ENCODE measurements at places on chromosomes 2 and 18.

DNA sequence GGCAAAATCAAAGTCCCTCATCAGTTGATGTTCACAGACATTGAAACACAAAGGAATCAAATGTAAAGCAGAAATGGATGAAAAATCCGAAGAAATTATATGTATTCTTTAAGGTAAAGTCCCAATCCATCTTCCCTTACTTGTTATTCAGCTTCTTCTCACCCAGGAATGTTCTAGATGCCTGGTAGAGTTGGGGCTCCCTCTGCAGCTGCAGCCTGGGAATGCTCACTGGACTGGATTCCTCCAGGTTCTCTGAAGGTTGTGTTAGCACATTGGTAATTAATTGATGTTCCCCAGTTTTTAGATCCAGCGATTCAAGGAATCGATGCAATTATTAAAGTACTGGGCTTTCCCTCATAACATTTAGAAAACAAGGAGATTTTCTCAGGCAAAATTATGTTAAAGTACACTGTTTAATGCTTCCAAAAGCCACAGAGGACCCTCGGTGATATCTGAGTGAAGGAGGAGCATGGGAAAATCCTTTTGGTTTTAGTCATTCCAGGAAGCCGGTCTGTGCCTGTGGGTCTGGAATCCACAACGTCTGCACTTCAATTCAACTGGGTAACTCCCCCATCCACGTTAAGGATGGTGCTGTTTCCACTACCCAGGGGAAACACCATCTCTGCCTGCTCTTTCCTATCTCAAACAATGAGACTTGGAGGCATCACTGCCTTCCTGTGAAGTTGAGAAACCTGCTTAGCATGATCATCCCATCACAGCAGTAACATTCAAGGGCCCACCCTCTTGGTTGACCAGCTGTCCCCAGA lies 22.0 kb downstream of the NTSR2 start:
- no peak overlapping the region for H3K4me3 ChIP-seq
- H3K36me3 ChIP-seq: no peaks in the 10 kb centered on the region
- H3K4me1 ChIP-seq: peaks cover 3% of the 10 kb centered on the region
- H3K27ac ChIP-seq: no peak overlapping the region
- no peaks in the 10 kb centered on the region for H3K27me3 ChIP-seq

- H3K36me3 ChIP-seq: no peaks in the 10 kb centered on the region
- no peak for DNase-seq
- H3K27me3 ChIP-seq: no peaks in the 10 kb centered on the region
- H3K4me3 ChIP-seq: peak overlapping the region; percentile 91
Measured at GRCh38 chr2:158457826-158458616, 1.3 kb downstream of the PKP4 start.

- no peaks in the 10 kb centered on the region for H3K4me1 ChIP-seq
- no peaks in the 10 kb centered on the region for H3K27me3 ChIP-seq
- H3K27ac ChIP-seq: no peak overlapping the region
- no peak for DNase-seq
Measured at GRCh38 chr2:1766425-1766824, 22.1 kb upstream of the PXDN start.

DNA sequence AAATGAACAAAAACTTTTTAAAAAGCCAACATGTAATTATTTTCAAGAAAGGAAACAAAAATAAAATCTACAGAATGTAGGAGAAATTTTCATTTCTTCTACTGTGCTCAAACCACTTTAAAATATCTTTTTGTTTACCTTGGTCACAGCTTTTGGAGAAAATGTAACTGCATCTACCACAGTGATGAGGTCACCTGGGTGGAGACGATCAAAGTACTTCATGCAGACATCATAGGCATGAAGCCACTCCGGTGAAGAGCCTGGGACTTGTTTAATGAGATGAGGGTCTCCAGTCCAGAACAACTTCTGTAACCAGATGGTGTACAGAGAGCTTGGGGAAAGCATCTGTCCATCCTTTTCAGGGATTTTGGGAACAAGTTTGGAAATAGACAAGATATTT lies 285.8 kb downstream of the NBAS start:
- no peak for DNase-seq
- H3K27ac ChIP-seq: no peak overlapping the region
- H3K36me3 ChIP-seq: no peaks in the 10 kb centered on the region
- no peak overlapping the region for H3K4me3 ChIP-seq

DNA sequence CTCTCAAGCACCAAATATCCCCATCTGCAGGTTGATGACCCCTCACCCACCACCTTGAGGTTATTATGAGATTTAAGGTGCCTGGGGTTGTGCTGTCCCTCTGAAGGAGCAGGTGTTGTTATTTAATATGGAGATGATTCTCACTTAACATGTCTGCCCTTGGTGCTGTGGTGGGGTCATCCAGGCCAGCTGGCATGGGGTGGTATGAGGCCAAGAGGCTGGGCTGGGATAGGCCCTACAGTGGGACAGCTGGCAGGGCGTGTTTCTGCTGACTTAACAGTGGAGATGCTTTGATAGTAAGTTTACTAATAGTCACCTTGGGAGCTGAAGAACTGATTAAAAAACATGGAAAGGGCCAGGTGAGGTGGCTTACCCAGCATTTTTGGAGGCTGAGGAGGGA lies 22.4 kb downstream of the SERPINB12 start:
- no peaks in the 10 kb centered on the region for H3K27me3 ChIP-seq
- no peak overlapping the region for H3K27ac ChIP-seq
- DNase-seq: no peak

- no peak for DNase-seq
- H3K4me1 ChIP-seq: peaks cover 3% of the 10 kb centered on the region
- no peaks in the 10 kb centered on the region for H3K27me3 ChIP-seq
- no peaks in the 10 kb centered on the region for H3K36me3 ChIP-seq
- peak overlapping the region; percentile 89 for H3K27ac ChIP-seq
Measured at GRCh38 chr2:163734881-163735684, 725 bp downstream of the FIGN start.

DNA sequence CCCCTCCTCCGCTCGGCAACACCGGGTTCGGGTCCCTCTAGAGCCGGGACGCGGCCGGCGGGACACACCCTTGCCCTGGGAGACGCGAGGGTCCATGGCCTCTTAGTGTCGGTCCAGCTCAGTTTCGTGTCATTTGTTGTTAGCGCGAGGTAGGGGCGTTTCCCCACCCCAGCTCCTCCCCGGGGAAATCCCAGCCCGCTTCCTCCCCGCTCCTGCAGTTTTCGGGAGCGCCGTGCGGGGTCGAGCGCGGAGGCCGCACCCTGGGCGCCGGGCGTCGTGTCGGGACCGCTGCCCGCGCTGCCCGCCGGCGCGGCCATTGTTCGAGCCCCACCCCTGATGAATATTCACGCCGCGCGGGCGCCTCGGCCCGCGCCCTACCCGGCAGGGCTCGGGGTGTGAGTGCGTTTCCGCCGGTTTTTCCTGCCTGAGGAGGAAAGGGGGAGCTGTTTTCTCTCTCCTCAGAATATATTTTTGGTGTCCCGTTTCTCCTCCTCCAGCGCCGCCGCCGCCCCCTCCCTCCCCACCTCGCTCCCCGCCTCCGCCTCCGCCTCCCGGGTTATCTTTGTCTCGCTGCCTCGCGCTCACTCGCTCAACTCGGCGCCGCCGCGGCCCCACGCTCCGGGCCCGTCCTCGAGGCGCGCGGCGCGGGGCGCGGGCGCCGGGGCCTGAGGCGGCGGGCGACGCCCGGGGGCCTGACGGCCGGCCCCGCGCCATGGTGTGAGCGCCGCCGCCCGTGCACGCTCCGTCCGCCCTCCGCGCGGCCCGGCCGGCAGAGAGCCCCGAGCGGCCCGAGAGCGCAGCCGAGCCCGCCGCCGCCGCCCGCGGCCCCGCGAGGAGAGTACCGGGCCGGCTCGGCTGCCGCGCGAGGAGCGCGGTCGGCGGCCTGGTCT lies at the start of gene MAP4K4:
MAP4K4 (plus strand) TSS at position 584 of the 890 bp plus-strand sequence. CDS start 374 bp downstream, outside the sequence.
- peak within 1 kb of the TSS; percentile 73 for H3K4me3 ChIP-seq
- peak; percentile 77 for DNase-seq
- no peaks in the 10 kb centered on the region for H3K36me3 ChIP-seq
- H3K27ac ChIP-seq: peak within 1 kb of the TSS; percentile 87

DNA sequence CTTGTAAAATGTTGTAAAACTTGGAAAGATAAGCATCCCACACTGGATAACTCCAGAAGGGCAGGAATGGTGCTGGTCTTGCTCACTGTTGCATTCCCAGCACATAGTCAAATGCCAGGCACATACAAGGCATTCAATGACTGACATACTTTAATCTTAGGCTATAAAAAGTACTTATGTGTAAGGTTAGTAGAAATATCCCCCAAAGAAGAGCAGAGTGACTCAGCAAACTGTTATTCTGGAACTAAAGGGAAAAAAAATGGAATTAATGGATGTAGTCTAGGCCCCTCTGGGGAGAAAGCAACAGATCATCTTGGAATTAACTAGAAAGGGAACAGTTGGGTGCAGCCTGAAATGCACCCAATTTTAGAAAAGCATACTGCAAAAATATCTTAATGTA lies 9.0 kb downstream of the ZBTB14 start:
- DNase-seq: no peak
- peaks cover 5% of the 10 kb centered on the region for H3K4me1 ChIP-seq
- no peak overlapping the region for H3K4me3 ChIP-seq
- H3K27ac ChIP-seq: no peak overlapping the region
- no peaks in the 10 kb centered on the region for H3K27me3 ChIP-seq

DNA sequence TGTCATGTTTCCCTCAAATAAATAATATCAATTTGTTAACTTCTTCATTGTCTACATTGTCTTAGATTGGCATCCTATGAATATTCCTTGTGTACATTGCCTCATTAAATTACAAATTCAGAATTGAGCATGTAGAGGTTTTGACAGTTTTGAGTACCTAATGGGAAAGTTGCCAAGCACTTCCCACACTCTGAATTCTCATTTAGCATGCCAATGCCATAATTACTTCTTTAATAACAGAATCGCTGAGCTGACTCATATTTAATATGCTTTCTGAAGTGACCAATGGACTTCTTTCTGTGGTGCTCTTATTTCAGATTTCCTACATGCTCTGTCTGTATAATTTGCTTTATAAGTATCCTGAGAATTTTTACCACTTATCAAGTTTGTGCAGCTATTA lies 114.4 kb upstream of the NOL4 start:
- H3K4me1 ChIP-seq: no peaks in the 10 kb centered on the region
- H3K36me3 ChIP-seq: no peaks in the 10 kb centered on the region
- H3K4me3 ChIP-seq: no peak overlapping the region
- no peak for DNase-seq

GRCh38 chr2:209872675-209873074 lies 101.0 kb downstream of the UNC80 start:
- DNase-seq: no peak
- H3K36me3 ChIP-seq: no peaks in the 10 kb centered on the region
- no peaks in the 10 kb centered on the region for H3K27me3 ChIP-seq
- H3K4me1 ChIP-seq: no peaks in the 10 kb centered on the region
- H3K27ac ChIP-seq: no peak overlapping the region
- no peak overlapping the region for H3K4me3 ChIP-seq

DNA sequence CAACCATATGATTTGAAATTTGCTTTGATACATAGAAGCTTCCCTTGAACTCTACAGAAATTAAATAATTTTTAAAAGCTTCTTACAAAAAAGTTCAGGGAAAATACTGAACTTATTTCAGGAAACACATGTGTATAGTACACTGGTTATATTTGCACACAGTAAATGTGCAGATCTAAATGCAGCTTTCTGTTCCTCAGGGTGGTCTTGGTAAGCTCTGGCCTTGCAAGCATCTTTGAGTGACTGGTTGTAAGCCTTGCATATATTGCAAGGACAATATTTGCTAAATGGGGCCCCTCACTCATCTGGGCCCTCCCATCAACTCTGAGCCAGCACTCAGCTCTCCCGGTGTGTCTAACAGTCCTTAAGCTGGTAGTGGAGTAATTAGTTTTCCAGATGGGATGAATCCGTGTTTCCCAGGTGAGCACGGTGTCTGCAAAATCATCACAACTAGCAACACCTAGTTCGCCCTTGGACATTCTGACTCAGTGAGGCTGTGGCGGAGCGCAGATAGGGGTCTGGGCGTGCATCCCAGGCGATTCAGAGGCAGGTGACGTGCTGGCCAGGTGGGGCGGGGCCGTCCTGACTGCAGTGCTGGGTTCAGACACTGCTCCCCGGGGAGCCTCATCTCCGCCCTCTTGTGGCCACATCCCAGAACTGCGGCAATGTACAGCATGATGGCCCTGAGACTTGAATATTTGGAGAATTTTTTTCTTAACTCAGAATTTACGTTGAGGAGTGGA lies 149.6 kb downstream of the MBP start:
- no peaks in the 10 kb centered on the region for H3K36me3 ChIP-seq
- DNase-seq: peak; percentile 73
- H3K27ac ChIP-seq: no peak overlapping the region
- peaks cover 2% of the 10 kb centered on the region for H3K4me1 ChIP-seq
- H3K27me3 ChIP-seq: no peaks in the 10 kb centered on the region

GRCh38 chr18:23274638-23275482 lies 139.6 kb downstream of the CABLES1 start:
- no peaks in the 10 kb centered on the region for H3K4me1 ChIP-seq
- H3K27me3 ChIP-seq: no peaks in the 10 kb centered on the region
- no peak overlapping the region for H3K27ac ChIP-seq
- H3K4me3 ChIP-seq: no peak overlapping the region
- H3K36me3 ChIP-seq: no peaks in the 10 kb centered on the region

GRCh38 chr2:198615972-198616371 lies 811.6 kb downstream of the PLCL1 start:
- H3K27ac ChIP-seq: no peak overlapping the region
- H3K4me3 ChIP-seq: no peak overlapping the region
- H3K27me3 ChIP-seq: no peaks in the 10 kb centered on the region

DNA sequence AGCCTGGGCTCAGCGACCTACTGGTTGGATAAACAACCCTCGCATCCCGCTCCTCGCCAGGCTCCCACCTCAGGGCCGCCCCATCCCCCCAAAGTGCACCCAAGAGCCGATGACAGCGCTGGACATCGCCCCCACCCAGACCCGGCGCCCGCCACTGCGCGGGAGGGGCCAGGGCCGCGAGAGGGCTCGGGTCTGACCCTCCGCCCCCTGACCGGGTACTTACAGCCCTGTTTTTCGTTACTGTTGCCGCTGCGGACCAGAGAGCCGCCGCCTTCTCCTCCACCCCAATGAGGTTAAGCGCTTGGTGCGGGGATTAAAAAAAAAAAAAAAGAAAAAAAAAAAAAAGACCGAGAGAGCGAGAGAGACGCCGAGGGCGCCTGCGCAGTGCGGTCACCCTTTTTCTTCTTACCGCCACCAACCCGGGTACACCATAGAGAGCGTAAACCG lies at the start of gene CLASP1:
CLASP1 (minus strand) TSS at position 314 of the 447 bp plus-strand sequence. CDS start 43,567 bp downstream, outside the sequence.
- H3K4me1 ChIP-seq: peaks cover 48% of the 10 kb centered on the region
- H3K27me3 ChIP-seq: no peaks in the 10 kb centered on the region
- no peaks in the 10 kb centered on the region for H3K36me3 ChIP-seq
- DNase-seq: peak; percentile 43
- H3K27ac ChIP-seq: peak within 1 kb of the TSS; percentile 100

Data from gastrocnemius medialis (tissue), 4 donors.